ENCODE measurements at places on chromosomes 7 and 10.

DNA sequence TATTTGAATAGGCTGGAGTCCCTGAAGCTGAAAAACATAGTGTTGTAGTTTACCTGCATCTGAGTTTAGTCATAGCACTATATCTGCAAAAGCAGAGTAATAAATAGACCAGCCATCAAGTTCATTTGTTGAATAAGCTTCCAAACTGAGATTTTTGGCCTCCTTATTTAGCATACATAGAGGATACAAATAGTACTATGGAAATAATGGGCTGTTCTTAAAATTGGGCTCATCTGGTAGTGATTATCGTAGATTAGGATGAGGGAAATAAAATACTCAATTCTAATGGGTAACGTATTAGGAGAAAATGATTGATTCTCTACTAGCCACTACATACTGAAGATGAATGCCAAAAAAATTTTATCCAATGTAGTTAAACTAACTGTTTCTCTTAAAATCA is 41.4 kb upstream of the TMEM196 start:
- no peaks in the 10 kb centered on the region for H3K36me3 ChIP-seq
- H3K27me3 ChIP-seq: peaks cover 2% of the 10 kb centered on the region
- H3K27ac ChIP-seq: no peak overlapping the region
- no peak overlapping the region for H3K4me3 ChIP-seq

GRCh38 chr7:1410992-1411391 is 48.3 kb downstream of the MICALL2 start:
- H3K27ac ChIP-seq: no peak overlapping the region
- no peaks in the 10 kb centered on the region for H3K36me3 ChIP-seq
- no peak overlapping the region for H3K4me3 ChIP-seq
- no peak for DNase-seq

DNA sequence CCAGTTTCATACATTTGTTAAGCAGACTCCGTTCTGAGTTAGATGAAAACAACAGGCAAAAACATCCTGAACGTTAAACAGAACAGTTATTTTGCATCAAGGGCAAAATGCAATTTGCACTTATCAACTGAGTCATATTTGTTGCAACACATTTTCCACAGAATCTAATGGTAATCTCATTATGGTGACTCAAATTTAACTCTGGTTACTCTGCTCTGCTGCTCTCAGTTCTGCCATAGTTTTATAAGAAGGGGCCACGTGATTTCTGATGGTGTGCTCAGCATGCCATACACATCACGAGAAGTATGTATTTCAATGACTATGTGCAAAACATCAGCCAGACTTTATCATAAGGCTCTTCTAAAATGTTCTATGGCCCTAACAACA is 148.8 kb downstream of the CHCHD3 start:
- no peak overlapping the region for H3K4me3 ChIP-seq
- peaks cover 5% of the 10 kb centered on the region for H3K36me3 ChIP-seq
- H3K27ac ChIP-seq: no peak overlapping the region
- peaks cover 5% of the 10 kb centered on the region for H3K4me1 ChIP-seq

DNA sequence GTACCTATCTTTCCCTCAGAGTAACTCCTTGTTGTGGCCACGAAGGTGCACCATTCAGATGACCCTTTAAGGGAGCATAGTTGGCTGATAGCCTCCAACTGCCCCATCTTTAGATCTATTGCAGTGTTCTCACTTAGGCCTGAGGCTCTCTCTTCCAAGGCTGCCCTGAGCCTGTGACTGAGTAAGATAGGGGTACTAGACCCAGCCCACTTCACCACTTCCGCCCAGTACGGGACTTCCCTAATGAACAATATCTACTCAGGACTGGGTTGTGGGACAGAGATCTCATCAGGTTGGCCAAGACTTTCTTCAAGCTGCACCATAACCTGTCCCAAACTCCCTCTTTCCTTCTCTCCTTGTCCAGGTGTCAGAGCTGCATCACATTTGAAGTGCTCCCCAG is 5.7 kb upstream of the GNAI1 start:
- no peak overlapping the region for H3K27ac ChIP-seq
- peaks cover 5% of the 10 kb centered on the region for H3K27me3 ChIP-seq
- no peak overlapping the region for H3K4me3 ChIP-seq
- DNase-seq: no peak
- peaks cover 40% of the 10 kb centered on the region for H3K4me1 ChIP-seq

DNA sequence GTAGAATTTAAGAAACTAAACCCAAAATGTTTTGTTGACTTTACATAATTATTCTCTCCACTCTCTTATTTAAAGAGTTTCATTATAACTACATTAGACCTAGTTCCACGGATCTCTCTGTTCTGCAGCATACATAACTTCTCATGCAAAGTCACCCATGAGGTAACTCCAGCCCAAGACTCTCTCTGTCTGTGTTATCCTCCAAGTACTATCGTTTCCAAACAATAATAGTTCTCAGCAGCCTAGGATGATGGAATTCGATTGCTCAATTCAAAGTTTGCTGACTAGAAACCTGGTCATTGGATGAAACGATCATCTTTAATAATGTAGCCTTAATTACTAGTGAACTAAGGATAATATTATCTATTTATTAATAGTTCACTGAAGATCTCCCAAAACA is 203.1 kb upstream of the PTN start:
- H3K36me3 ChIP-seq: no peaks in the 10 kb centered on the region
- DNase-seq: no peak
- H3K4me1 ChIP-seq: no peaks in the 10 kb centered on the region
- no peak overlapping the region for H3K4me3 ChIP-seq

DNA sequence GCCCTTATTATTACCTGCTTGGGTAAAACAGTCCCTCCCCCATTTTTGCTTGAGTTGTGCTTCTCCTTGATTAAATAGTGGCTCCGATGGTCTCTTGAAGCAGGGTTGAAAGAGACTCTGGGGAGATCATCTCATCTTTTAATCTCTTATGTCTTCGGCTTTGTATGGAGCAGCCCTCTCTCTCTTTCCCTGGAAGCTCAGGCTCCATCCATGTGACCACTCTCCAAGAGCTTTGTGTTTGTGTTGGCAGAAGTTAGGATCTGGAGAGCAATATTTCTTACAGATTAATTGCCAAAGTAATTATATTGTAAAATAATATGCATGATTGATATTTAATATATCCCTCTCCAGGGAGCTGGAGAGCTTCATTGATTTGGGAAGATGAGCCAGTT is 76.9 kb downstream of the LRRC4 start:
- DNase-seq: no peak
- H3K4me3 ChIP-seq: no peak overlapping the region
- no peak overlapping the region for H3K27ac ChIP-seq
- peaks cover 18% of the 10 kb centered on the region for H3K36me3 ChIP-seq

Measured in endothelial cell (in vitro differentiated cells).